ENCODE measurements at places on chromosomes 1 and 21.

- DNase-seq = no peak
These were observed 20.6 kb downstream of the NPR1 start for GRCh38 chr1:153698923-153699714.

- no peak for DNase-seq
These were observed 87.1 kb upstream of the TNR start for GRCh38 chr1:175830500-175830899.

- DNase-seq = peak; percentile 38
These were observed 710 bp downstream of the PPP2R5A start for GRCh38 chr1:212285685-212286555.

DNA sequence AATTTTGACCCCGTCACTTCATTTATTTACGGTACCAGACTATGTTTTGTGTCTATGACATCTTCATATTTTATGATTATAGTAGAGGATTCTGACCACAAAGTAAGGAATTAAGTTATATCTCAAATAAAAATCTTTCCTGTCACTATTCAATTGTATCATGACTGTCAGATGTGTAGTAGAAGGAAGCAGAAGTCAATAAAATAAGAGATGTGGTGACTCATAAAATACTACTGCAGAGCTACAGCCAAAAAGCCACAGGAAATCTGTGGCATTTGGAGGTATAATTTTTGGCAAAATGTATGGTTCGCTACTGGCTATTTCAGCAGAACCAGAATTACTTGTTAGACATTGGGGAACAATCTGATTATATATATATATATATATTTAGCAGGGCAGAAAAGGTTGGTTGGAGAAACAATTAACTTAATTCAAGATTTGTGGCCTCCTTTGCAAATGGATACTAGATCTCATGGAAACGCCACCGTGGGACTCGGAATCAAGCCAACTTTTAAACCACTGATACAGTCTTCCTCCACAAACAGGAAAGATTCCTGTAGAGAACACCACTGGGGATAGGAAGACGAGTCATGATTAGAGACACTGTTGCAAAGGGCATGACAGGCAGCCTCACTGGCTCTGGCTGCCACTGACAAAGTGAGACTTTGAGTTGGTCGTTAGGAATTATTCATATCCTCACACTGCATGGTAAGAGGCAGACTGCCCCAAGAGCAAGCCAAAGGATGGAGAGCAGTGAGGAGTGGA lies 5.1 kb downstream of the FCRL2 start:
- no peak for DNase-seq

DNA sequence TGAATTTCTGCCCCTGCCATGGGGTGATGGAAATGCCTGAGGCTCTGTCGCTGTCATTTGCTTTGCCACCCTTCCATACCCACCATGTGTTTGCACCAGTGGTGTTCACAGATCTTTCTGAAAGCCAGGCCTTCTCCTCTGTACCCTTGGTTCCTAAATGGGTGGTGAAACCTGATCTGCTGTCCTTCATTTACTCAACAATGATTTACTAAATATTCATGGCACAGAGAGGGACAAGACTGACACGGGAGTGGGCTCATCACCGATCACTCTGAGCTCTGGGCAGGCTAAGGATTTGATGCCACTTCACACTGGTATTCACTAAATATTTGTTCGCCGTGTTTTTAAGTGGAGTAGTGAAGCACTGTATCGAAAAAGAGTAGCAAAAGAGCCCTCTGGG lies 40.9 kb downstream of the LRRC8B start:
- no peak for DNase-seq

GRCh38 chr1:31376375-31377134 lies 3.7 kb upstream of the FABP3 start:
- no peak for DNase-seq

DNA sequence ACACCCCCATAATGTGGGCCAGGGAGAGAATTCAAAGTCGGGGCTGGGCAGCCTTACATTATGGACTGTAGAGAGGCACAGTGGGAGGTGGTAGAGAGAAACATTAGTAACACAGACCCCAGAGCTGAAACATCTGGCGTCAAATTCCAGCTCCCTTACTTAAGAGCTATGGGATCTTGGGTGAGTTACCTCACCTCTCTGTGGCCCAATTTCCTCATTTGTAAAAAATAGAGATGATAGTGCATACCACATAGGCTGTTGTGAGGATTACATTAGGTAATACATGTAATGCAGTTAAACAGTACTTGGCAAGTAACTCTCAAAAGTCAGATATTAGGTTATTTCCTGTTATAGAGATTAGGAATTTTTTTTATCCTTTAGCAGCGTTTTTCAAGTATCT lies 160.5 kb upstream of the KIAA0040 start:
- DNase-seq = no peak

DNA sequence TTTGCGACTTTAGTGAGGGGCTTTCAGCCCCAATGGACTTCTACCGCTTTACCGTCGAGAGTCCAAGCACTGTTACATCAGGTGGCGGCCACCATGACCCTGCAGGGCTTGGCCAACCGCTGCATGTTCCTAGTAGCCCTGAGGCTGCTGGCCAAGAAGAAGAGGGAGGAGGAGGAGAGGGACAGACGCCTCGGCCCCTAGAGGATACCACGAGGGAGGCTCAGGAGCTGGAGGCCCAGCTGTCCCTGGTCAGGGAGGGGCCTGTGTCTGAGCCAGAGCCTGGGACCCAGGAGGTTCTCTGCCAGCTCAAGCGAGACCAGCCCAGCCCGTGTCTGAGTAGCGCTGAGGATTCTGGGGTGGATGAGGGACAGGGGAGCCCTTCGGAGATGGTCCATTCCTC lies 8.6 kb upstream of the SLC25A34 start:
- DNase-seq = no peak

DNA sequence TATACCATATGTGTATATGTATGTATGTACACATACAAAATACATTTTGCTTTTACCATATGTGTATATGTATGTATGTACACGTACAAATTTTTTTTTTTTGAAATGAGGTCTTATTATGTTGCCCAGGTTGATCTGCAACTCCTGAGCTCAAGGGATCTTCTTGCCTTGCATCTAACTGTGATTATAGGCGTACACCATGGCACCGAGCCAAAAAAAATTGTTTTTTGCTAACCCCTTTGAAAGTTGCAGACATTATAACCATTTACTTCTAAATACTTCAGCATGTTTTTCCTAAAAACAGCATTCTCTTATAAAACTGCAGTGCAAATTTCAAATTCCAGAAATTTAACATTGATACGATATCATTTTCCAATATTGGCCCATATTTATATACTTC lies 147.0 kb downstream of the POU2F1 start:
- no peak for DNase-seq

GRCh38 chr21:43975469-43976098 lies 36.5 kb upstream of the TRAPPC10 start:
- DNase-seq = peak; percentile 62

- DNase-seq = no peak
These were observed 38.5 kb upstream of the AK4 start for GRCh38 chr1:65109487-65109886.

DNA sequence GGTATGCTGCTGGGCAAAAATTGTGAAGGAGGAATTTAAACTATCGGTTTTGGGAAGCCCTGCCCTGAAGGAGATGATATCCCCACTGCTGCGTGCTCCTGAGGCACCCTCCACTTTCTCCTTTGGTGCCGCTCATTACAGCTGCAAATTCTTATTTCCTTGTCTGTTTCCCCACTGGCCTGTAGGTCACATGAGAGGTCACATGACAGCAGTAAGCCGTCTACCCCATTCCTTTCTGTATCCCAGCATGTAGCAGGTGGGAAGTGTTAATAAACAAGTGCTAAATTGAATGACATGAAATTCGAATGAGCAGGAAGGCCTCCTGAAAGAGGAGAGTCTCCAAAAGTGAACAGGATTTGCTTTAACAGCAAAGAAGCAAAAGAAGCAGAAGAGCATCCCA lies 58.7 kb downstream of the GRIK3 start:
- no peak for DNase-seq

GRCh38 chr21:39647476-39647875 lies 34.7 kb downstream of the B3GALT5 start:
- DNase-seq = no peak

GRCh38 chr1:40462956-40463590 lies 12.8 kb downstream of the ZFP69B start:
- DNase-seq = no peak

DNA sequence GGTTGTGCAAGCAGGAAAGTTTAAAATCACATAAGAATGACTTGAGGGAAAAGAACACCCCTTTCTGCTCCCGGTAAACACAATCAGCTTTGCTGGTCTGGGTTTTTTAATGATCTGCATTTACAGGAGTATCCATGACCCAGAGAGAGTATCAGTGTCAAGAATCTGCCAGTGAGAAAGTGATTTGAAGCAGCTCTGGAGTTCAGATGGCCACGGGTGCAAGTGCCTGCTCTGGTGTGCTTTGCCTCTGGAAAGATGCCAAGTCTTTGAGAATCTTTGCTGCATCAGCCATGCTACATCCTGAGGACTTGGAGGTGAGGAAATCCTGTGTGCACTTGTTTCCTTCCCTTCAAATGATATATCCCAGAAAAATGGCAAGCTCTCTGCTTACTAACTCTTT lies 18.6 kb upstream of the MYSM1 start:
- no peak for DNase-seq

DNA sequence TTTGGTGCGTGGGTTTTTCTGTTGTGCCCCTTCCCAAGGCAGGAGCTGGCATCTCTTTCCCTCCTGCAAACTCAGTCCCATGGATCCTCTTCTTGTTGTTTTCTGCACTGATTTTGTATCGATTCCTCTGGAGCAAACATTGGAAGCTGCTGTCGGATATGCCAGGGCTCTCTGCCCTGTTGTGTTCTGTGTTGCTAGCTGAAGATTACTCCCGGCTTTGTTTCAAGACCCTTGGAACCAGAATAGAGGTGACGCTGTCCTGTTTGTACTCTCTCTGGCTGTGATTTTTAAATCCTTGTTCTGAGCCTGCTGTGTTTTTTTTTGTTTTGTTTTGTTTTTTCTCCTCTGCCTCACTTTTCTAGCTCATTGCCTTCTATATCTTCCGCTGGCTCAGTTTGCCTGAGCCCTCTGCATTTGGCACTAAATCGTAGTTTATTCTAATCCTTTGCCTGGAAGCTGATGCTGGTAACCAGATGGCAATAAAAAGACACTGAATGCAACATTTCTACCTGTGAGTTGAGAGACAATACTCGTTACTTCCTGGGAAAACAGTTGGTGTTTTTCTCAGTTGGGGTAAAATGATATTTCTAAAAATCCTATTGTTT lies 67.0 kb downstream of the BACH1 start:
- DNase-seq = no peak

DNA sequence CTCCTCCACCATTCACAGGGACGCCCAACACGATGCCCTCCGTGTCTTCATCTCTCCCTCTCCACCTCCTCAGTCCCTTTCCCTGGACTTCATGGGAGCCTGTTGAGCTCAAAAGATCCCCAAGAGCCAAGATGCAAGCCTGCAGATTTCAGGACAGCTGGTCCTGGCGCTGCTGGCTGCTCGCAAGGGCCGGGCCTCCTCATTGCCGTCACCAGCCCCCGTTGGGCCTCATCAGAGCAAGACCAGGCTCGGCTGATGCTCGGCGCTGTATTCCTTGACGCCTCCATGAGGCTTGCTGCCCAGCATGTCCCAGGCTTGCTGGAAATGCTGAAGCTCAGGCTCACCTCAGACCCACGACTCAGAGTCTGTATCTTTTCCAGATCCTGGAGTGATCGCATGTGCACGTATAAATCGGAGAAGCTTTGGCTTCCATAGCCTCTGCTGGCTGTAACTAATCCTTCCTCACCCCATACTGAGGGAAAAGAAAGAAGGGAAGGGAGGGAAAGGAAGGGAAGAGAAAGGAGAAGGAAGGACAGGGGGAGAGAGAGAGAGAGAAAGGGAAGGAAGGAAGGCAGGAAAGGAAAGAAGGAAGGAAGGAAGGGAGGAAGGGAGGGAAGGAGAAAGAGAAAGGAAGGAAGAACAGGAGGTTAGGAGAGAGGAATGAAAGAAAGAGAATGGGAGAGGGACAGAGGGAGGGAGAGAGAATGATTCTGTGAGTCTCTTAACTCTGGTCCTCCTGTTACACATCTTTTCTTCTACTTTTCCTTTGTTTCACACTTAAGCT lies 94.6 kb downstream of the KCNJ15 start:
- no peak for DNase-seq

- DNase-seq = no peak
These were observed 355.8 kb upstream of the LYPLAL1 start for GRCh38 chr1:218817691-218818465.

DNA sequence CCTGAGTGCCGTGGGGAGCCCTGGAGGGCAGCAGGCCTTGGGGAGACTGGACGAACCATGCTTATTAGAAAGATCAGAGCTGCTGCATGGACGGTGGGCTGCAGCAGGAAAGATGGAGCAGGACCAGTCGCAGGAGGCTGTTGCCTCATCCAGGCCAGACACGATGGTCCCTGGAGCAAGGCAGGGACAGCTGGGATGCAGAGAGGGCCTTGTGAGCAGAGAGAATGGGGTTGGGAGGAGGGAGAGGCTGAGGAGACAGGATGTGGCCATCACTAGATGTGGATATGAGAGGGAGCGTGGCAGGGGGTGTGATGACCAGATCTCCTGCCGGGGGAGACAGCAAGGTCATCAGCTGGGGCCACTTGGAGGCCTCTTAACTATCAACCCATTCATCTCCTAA lies 727.6 kb downstream of the PTPRU start:
- DNase-seq = no peak

- no peak for DNase-seq
These were observed at the start of gene SH2D1B for GRCh38 chr1:162412002-162412401. SH2D1B (minus strand) TSS chr1:162412136; CDS start chr1:162412016, 120 bp downstream.

- DNase-seq = no peak
These were observed 28.5 kb downstream of the PGM1 start for GRCh38 chr1:63621698-63622097.

GRCh38 chr1:172477216-172477615 lies 33.3 kb upstream of the PIGC start:
- DNase-seq = no peak

GRCh38 chr1:13224480-13225060 lies 1.4 kb downstream of the PRAMEF18 start:
- no peak for DNase-seq

DNA sequence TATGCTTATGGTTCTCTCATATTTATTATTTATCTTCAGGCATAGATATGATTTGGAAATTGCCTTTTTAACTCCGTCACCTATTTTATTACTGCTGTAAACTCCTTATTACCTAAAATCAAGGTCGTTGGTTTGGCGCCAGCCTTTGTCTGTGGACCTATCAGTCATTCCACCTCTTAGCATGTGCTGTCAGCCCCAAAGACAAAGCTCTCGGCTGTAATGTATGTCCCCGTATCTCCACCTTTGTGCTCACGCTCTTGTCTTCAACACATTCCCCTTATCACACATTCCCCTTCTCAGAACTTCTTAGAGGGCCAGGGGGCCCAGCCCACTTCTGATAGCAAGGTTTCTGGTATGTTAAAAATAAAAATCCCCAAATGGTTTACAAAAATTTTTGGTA lies 342.2 kb downstream of the RYR2 start:
- DNase-seq = no peak

DNA sequence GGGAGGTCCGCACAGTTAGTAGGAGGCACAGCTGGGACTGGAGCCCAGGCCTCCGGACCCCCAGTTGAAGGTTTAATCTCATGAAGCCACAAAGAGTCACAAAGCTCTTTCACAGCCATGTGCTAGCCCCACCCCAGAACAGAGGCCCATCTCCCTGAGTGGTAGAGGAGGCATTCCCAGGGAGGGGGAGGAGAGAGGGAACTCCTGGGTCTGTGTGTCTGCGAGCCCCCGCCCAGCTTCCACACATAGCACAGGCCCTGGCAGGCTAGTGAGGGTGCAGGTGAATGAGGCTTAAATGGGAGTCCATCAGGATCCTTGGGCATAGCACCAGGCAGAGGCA lies 197.8 kb downstream of the MATN1 start:
- no peak for DNase-seq
